ENCODE measurements at places on chromosomes 13 and 19.
A peak's percentile ranks its signal among the peaks of the same experiment; 100 is the strongest.

DNA sequence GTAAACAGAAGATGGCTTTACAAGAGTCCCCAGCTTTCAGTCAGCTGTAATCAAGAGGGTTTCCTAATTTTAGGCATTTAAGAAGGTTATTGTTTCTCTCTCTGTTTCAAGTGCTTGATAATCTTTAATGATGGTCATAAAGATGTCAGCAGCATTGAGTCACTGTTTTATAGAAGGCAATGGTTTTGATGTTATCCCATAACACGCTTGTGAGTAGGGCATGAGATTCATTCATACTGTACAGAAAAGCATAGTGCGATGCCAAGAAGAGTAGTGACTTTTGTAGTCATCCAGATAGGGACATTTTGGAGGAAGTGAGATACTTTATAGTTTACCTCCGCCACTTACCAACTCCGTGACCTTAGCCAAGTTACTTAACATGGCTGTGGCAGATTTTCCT, 364.2 kb upstream of the SLC10A2 start:
- no peak for ATAC-seq

DNA sequence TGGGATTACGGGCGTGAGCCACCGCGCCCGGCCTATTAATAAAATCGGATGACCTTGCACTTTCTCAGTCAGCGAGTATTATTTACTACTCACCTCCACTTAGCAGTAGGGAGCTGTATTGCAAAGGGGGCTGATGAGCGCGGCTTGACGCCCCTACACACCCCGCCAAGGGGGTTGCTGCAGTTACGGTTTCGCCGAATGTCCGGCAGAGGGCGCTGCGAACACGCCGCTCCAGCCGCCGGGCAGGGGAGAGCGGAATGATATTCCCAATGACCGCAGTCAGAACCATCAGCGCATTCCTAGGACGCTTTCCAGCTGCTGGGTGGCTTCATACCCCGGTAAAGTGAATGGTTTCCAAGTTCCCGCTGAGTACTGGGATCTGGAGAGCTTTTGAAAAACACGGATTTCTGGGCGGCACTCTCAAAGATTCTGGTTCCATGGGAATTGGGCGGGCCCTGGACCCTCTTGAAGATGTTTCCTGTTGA, 30.0 kb upstream of the TPT1 start:
- no peak for ATAC-seq

- no peak for ATAC-seq
Observed at GRCh38 chr13:66618702-66619101, 611.4 kb downstream of the PCDH9 start.

GRCh38 chr13:32225481-32225931, 89.7 kb downstream of the ZAR1L start:
- ATAC-seq: no peak

- ATAC-seq: no peak
Observed at GRCh38 chr13:23670793-23671192, 100.6 kb downstream of the TNFRSF19 start.

DNA sequence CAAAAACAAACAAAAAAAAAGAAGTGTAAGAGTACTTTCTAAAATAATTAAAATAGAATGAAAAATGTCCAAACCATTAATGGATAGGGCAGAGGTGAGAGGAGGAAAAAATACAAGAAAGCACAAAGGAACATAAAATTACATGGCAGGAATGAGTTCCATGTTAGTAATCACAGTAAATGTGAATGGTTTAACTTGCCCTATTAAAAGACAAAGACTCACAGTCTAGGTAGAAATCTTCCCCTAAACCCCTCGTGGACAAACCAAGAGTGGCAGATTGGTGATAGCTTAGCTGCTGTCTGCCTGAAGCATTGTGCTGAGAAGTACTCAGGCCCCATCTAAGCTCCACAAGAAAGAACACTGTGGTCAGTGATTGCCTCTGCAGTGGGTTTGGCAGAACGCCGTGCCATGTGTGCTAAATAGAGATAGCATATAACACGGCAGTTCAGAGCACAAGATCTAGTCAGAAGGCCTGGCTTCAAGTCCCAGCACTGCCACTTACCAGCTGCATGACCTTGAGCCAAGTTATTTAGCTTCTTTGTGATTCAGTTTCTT, 103.5 kb downstream of the DPF1 start:
- ATAC-seq: no peak

- ATAC-seq: no peak
Observed at GRCh38 chr13:61136093-61136492, 279.6 kb downstream of the PCDH20 start.

- no peak for ATAC-seq
Observed at GRCh38 chr13:112770504-112770903, 80.7 kb downstream of the ATP11A start.

- ATAC-seq: no peak
Observed at GRCh38 chr13:91632086-91632485, 233.7 kb downstream of the GPC5 start.

- ATAC-seq: no peak
Observed at GRCh38 chr13:64704121-64704649, 2526.0 kb downstream of the PCDH9 start.

- no peak for ATAC-seq
Observed at GRCh38 chr19:37987356-37988332, 80.6 kb downstream of the SIPA1L3 start.

- ATAC-seq: no peak
Observed at GRCh38 chr13:32409561-32410421, 18.1 kb downstream of the N4BP2L1 start.

GRCh38 chr19:40954573-40954972, 36.5 kb upstream of the CYP2B6 start:
- ATAC-seq: no peak

DNA sequence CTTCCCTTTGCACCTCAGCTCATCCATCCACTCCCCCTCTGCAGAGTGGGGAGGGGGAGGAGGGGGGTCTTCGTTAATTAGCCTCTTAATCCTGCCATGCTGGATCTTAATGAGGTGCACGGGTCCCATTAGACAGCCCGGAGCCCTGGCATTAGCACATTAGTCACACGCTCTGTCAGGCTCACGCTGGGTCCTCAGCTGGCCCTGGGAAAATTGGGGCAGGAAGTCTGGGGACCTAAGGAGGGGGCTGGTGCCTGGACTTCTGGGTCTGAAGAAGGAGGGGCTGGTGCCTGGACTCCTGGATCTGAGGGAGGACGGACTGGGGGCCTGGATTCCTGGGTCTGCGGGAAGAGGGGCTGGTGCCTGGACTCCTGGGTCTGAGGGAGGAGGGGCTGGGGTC, 444 bp upstream of the NCCRP1 start:
- peak; percentile 14 for ATAC-seq

GRCh38 chr13:98298599-98298998, 121.5 kb upstream of the RNF113B start:
- ATAC-seq: no peak

DNA sequence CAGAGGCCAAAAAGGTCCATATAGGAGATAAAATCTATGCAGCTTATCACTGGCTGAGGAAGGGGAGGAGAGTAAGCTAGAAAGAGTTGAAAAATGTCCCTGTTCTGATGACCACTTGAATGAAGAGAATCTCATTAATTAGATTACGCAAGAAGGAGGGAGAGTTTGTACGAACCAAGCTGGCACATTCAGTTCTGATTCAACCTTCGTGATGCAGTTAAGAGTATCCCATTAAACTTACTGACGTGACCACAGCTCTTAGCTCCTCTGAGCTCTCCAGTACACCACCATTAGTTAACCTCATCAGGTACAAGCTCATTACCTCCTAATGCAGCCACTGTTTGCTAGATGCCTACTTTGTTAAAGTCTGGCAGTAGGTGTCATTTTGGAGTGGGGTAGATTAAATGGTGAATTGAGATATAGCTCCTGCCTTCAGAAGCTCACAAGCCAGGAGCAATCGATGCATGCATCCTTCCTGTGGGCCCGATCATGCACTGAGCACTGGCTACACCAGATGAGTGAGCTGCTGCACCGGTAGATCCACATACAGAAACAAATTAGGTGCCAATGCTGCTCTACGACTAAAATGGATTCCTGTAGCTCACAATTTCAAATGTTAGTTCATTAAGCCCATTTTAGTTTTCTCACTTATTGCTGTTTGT, 458.3 kb downstream of the COG6 start:
- ATAC-seq: no peak

DNA sequence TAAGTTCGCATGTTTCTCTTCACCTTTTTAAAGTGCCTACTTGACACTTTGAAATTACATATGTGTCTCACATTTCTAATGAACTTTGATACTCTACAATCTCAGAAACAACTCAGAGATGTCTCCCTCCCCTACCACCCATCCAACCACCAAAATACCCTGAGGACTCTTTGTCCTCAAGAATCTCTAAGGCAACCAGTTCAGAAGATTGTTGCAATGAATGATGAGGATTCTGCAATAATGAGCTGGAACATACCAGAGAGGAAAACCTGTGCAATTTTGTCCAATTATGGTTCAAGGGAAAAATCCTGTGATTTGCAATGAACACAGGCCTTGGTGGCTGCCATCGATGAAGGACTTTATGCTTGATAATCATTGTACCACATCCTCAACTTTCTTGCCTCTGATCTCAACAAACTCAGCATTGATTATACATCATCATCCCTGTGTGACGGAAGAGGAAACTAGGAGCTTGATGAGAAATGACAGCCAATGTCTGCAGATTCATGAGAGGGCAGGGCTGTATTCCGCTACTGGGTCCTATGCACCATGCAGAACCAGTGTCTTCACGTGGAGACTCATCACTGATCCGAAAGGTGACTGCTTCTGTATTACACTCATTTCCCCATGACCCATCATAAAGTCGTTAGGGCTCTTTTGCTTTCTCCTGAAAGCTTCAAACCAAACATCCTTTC, 1.1 kb downstream of the FPR1 start:
- no peak for ATAC-seq

DNA sequence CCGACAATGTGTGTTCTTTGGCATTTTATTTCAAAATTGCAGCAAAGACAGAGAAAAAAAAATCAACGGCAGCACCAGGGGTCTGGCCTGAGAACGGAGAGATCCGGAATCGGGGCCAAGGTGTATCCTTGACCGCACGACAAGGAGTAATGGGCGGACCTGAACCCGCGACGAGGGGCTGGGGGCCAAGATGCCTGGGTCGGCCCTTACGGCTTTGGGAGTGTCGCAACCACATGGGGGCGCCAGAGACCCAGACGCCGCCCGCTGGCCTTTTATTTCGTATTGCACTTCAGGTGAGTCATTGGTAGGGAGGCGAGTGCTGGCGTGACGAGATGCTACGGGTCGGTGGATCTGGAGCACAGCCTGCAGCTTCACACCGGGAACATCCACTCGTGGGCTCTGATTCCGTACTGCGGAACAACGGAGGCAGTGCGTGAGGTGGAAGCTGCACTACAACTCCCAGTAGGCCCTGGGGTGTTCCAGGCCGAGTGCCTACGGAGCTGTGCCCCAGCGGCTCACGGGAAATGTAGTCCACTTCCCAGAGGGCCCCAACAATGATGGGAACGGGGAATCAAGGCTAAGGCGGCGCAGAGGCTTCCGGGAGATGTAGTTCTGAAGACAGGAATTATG, 15.7 kb downstream of the BCAT2 start:
- peak; percentile 99 for ATAC-seq

DNA sequence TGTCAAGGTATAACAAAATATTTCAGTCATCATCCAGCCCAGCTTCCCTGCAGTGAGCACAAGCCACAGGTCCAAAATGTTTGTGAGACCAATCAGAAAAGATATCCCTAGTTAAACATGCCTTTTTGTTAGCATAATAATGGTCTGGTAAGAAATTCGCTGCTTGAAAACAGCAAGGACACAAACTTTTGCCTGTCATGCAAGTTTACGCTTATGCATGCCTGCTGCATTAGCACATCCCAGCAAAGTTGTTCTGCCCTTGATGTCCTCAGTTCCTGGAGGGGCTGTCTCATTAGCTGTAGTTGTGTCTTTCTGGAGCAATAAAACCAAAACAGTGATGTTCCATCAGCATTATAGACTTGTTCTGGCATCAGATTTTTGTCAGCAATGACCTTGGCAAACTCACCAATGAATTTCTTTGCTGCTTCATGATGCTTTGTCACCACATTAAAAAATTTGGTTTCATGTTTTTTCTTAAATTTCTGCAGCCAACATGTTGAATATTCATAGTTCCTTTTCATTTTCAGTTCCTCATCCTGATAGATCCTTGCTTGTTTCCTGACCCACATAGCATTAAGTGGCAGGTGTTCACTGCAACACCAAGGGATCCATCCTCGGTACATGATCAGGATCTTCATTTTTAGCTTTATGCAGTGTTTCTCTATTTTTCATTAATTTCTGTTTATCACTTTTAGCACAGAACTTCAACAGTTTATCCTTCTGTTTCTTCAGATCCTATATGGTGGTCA, 72.0 kb upstream of the GPR183 start:
- ATAC-seq: no peak

- no peak for ATAC-seq
Observed at GRCh38 chr13:74929436-74929835, 552.5 kb downstream of the TBC1D4 start.

GRCh38 chr13:80180740-80181355, 160.1 kb downstream of the SPRY2 start:
- no peak for ATAC-seq

- no peak for ATAC-seq
Observed at GRCh38 chr19:32317086-32317485, 28.3 kb upstream of the ZNF507 start.

- peak; percentile 79 for ATAC-seq
Observed at GRCh38 chr19:41535029-41535622, 40.8 kb upstream of the CEACAM21 start.

GRCh38 chr13:110387451-110388107, 80.5 kb downstream of the COL4A2 start:
- no peak for ATAC-seq

GRCh38 chr19:5067678-5068077, 98.8 kb downstream of the KDM4B start:
- no peak for ATAC-seq

DNA sequence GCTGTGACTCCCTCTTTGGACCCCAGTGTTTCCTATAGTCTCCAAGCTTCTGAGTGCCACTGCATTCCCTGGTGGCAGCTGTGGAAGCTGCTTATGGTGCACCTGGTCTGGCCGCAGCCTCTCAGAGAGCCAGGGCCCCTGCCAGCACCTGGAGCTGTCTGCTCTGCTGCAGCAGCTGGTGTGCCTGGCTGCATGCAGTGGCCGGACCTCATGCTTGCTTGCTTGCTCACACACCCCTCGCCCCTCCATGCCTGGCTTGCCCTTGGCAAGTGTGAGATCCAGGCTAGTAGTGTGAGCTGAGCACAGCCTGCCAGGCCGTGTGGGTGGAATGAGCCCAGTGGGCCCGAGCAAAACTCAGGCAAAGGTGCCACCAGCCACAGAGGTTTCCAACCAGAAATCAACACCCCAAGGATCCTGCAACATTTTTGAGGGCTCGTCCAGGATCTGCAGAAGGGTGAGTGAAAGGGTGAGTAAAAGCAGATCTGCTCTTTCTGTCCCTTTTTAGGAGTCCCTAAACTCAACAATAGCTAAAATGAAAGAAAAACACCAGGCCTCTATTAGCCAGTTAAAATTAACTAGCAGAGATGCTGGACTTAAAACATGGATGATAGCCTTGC, 7.6 kb upstream of the MLLT1 start:
- ATAC-seq: no peak
